ENCODE measurements at places on chromosomes 2 and 18.

GRCh38 chr2:176094349-176094748 lies 1.8 kb downstream of the HOXD13 start:
- no peak for DNase-seq

- no peak for DNase-seq
Measured at GRCh38 chr2:179201869-179202268, 62.8 kb downstream of the SESTD1 start.

- no peak for DNase-seq
Measured at GRCh38 chr2:120910164-120910563, 174.5 kb downstream of the GLI2 start.

DNA sequence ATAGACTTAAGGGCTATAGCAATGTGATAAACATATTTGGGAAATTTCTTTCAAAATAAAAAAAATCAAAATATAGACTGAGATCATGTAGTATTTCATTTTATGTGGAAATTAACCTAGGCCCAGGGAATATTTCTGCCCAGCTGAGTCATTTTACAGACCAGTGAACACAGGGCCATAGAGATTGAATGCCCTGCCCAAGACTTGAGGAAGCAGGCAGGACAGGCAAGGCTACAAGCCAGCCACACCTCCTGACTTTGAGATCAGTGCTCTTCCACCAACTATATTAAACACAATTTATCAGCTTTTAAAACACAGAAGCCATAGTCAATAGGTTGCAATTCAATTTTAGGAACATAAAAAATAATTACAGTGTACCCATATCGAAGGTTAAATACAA lies 12.9 kb downstream of the CCDC148 start:
- DNase-seq = no peak

Measured in urothelium cell line (cell line).